ENCODE measurements at places on chromosomes 2 and 18. TPM values are rescaled to one million over a fixed set of nuclear protein-coding genes. Genes with fewer than 3 reads are reported as not detected.

The LOXL3 gene
- 27.1 TPM for total RNA-seq

The FIGN gene
- total RNA-seq: 12.7 TPM

The MROH2A gene
- not detected for total RNA-seq

The TCF23 gene
- total RNA-seq: 1.1 TPM

The C2orf80 gene
- total RNA-seq: not detected

The CFC1 gene
- not detected for total RNA-seq

The PLEK gene
- 32.9 TPM for total RNA-seq

The CDK5R2 gene
- not detected for total RNA-seq

The KCNG2 gene
- 0.23 TPM for total RNA-seq

The MARCO gene
- total RNA-seq: 22.2 TPM

The WNT10A gene
- total RNA-seq: not detected

The FAM237A gene
- total RNA-seq: not detected

The SAG gene
- total RNA-seq: not detected

The MAP2 gene
- 59.7 TPM for total RNA-seq

The ZNF638 gene
- total RNA-seq: 143 TPM

The ABI2 gene
- total RNA-seq: 67.6 TPM

The LDLRAD4 gene
- total RNA-seq: 112 TPM

The PPP1R1C gene
- 0.81 TPM for total RNA-seq

The NOSTRIN gene
- total RNA-seq: 46.4 TPM

The TMEM37 gene
- total RNA-seq: 11.0 TPM

The GREB1L gene
- total RNA-seq: 6.0 TPM

The TBR1 gene
- total RNA-seq: not detected

The BCL11A gene
- 0.97 TPM for total RNA-seq

The KIAA2012 gene
- total RNA-seq: not detected

The SH3BP4 gene
- 32.2 TPM for total RNA-seq

The SNX17 gene
- 90.5 TPM for total RNA-seq

The POTEJ gene
- total RNA-seq: not detected

The CAPN14 gene
- 0.29 TPM for total RNA-seq

The PSD4 gene
- 17.8 TPM for total RNA-seq

The RFX8 gene
- total RNA-seq: 0.96 TPM

The ERBB4 gene
- total RNA-seq: 28.6 TPM

The RNF144A gene
- 27.6 TPM for total RNA-seq

The PID1 gene
- total RNA-seq: 44.8 TPM

The IRS1 gene
- 13.8 TPM for total RNA-seq

The CHPF gene
- total RNA-seq: 75.7 TPM

The DNAH7 gene
- 1.8 TPM for total RNA-seq

The MLPH gene
- 10.1 TPM for total RNA-seq

The PLGLB1 gene
- 2.0 TPM for total RNA-seq

The C1QL2 gene
- not detected for total RNA-seq

The TRAK2 gene
- 84.7 TPM for total RNA-seq

The TGFA gene
- 2.0 TPM for total RNA-seq

Measured in aorta (tissue), 5 donors.